ENCODE measurements at places on chromosomes 6 and 20.

GRCh38 chr6:12064131-12064530, 52.0 kb downstream of the HIVEP1 start:
- no peak for DNase-seq

- no peak for DNase-seq
Observed at GRCh38 chr6:149852180-149852579, 12.0 kb downstream of the LRP11 start.

DNA sequence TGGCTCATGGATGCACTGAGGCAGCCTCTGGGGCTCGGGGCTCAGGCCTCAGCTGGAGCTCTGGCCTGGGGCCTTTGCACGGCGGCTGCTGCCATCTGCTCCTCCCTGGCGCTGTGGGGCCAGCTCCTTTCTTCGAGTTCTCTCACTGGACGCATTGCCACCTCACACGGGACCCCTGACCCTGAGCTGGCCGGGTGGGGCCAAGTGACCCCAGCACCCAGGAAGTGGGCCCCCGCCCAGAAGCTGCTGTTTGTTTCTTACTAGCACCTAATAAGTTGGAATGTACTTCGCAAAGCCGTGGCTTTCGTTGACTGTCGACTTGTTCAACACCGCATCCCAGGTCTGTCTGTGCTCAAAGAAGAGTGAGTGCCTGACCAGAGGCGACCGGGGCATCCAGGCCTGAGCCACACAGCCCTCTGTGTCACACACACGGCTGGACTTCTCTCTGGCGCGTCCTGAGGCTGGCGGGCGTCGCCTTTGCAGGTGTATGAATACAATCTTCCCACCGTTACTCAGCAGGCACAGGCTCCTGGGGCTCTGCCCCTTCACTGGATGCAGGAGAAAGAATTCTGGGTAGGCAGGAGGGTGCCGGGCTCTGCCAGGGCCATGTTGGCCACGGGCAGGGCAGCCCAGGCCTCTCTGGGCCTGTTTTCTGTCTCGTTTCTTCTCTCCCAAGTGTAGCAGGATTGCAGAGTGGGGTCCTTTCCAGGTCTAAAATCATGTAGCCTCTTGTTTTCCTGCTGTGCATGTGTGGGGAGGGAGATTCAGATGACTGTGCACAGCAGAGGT, 112.9 kb downstream of the DLL1 start:
- no peak for DNase-seq

GRCh38 chr20:39909447-39909846, 779.6 kb downstream of the MAFB start:
- DNase-seq: no peak

DNA sequence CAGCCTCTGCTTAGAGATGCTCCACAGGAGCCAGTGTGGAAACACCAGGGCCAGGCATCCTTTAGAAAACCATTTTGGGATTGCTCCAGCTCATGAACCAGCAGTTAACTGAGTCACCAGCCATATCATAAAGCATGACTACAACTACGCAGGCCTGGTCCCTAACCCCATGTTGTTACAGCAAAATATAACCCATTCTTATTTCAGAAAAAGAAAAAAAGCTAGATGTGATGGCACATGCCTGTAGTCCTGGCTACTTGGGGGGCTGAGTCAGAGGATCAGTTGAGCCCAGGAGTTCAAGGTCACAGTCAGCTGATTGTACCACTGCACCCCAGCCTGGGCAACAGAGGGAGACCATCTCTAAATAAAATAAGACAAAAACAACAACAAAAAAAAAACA, 36.8 kb downstream of the C6orf15 start:
- DNase-seq: no peak

GRCh38 chr6:129501740-129502660, 208.0 kb downstream of the ARHGAP18 start:
- no peak for DNase-seq

- no peak for DNase-seq
Observed at GRCh38 chr6:100627911-100628758, 163.4 kb upstream of the SIM1 start.

DNA sequence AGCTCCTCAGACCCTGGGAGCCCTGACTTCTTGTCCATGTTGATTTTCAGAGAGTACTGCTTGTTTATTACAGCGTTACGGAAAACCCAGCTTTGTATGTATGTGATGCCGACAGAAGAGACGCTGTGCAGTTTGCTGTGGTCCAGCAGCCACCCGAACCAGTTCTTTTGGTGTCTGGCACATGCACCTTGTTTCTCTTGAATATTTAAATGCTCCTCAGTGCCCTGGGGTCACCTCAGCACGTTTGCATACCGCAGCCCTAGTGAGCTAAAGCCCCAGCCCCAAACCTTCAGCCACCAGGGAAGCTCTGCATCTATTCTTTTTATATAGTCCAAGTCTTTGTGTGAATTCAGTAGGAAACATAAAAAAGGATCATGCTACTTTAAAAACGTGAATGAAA, 39.9 kb downstream of the AFDN start:
- DNase-seq: no peak

- no peak for DNase-seq
Observed at GRCh38 chr6:112466373-112467151, 119.4 kb downstream of the RFPL4B start.

- DNase-seq: no peak
Observed at GRCh38 chr6:100493206-100493888, 28.6 kb upstream of the SIM1 start.

DNA sequence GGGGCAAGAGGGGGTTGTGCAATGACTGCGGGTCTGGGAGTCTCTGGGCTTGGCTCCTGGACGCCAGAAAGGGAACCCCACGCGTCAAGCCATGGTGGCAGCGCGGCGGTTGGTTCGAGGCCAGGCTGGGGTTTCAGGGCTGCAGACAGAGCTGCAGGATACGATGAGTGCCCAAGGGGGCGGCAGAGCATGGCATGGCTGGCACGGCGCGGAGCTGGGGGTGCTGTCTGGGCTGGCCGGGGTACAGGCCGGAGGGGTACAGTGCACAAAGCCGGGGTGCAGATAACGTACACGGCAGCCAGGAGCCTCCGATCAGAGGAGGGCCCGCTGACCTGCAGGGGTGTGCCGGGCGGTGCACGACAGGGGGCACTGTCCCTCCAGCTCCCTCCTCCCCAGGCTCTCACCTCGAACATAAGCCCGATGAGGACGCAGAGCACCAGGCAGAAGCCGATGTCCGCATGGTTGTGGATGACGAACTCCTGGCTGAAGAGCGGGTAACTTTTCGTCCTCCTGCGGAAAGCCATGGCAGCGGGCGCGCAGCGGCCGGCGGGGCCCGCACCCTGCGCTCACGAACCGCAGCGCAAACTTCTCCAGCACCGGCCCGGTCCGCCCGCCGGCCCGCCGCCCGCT, 353 bp downstream of the TRAM2 start:
- DNase-seq: peak; percentile 18

GRCh38 chr6:169326067-169326799, 72.6 kb upstream of the THBS2 start:
- no peak for DNase-seq

- peak; percentile 55 for DNase-seq
Observed at GRCh38 chr20:36574366-36575135, 1.2 kb downstream of the TGIF2 start.

- DNase-seq: no peak
Observed at GRCh38 chr6:52352239-52353018, 9.5 kb upstream of the PAQR8 start.

- no peak for DNase-seq
Observed at GRCh38 chr20:7347409-7347808, 579.9 kb downstream of the BMP2 start.

GRCh38 chr20:3011752-3012151, 31.7 kb upstream of the GNRH2 start:
- DNase-seq: no peak

DNA sequence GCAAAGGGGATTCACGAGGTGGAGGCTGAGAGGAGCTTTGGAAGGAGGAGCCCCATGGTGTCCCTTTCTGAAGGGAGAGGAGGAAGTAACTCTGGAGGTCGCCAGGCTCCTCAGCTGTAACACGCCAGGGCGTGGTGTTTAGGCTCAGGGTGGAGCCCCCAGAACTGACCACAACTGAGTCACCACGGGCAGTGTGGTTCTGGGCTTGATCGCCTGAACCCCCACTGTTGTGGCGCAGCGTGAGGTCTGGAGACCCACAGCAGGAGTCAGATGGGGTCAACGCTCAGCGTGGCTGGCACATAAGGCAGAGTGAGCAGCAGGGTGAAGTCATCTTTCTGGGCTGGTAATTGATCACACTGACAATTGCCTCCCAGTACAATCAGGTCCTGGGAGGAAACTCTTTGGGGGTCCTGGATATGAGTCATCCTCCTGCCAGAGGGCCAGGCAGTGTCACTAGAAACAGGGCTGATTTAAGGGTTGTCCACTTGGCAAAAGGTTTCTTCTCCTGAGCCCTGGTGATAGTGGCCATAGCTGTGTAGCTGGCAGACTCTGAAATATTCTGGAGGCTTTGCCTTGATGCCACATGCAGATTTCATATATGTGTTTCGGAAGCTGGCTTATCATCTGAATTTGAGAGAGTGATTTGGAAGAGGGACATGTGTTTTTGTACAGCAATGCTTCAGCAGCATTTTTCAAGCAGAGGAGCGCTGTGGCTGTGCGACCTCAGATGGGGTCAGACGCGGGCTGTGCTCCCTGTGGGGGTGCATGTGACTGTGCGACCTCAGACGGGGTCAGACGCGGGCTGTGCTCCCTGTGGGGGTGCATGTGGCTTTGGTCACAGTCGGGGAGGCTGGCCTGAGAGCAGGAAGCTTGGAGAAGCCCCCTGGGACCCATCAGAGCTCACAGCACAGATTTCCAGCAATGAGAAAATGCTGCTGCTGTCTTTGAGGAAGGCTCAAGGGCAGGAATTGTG, 50.0 kb downstream of the SYNJ2 start:
- no peak for DNase-seq

DNA sequence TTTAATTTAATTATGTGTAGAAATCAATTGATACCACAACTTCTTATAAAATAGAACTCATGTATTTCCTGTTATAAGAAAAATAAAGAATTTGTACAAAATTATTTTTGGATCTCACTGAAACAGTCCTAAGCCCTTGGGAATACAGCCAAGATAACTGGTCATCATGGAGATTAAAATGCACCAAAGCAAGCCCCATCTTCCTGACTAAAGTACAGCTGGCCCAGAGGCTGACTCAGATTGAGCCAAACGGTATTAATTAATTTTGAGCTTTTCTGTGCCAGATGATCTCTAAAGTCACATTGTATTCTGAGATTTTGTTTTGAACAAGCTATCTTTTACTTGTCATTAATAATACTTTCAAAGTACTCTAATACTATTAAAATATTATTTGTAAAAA, 978.5 kb downstream of the TBC1D32 start:
- DNase-seq: no peak

DNA sequence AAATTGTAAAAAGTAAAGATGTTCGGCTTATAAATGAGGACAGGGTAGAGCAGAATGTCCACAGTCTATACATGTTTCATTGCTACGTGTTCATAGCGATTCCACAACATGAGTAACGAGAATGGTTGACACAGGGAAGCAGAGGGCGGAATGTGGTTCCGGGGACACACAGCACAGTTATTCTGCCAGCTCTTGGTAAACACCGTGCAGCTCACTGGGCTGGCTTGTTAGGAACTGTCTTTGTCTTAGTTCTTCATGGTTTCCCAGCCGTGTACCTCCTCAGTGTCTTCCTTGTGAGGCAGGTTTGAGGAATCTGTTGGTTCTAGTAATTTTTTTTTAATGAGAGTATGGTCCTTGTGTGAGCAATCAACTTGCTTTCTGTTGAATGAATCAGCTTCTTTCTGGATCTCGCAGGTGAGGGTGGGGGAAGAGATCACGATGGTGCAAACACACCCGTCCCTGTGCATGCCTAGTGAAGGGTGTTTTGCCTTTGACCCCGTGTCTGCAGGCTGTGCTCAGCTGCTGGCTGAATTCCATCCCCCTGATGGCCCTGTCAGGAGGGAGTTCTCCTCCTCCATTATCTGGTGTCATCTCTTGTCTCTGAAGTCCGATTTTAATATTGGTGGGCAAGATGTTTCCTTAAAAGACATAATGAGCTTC, 168.2 kb downstream of the SMOC2 start:
- no peak for DNase-seq

- no peak for DNase-seq
Observed at GRCh38 chr6:138528137-138528536, 28.8 kb upstream of the NHSL1 start.

DNA sequence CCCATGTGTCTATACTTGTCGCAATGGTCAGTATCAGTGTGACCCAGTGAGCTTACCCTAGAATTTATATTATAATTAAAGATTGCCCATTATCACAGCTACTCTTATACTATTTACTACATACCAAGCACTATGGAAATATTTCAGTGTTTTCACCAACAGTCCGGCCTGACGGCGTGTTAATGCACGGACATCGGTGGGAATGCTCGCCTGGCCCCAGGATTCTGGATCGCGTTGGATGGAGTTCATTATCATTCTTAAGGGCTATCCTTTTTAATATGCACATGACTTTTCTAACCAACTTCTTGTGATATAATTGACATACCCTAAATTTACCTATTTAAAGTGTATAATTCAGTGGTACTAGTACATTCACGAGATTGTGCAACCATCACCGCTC, 51.8 kb upstream of the AFDN start:
- no peak for DNase-seq

- DNase-seq: no peak
Observed at GRCh38 chr6:140485740-140486449, 1111.4 kb upstream of the CITED2 start.

DNA sequence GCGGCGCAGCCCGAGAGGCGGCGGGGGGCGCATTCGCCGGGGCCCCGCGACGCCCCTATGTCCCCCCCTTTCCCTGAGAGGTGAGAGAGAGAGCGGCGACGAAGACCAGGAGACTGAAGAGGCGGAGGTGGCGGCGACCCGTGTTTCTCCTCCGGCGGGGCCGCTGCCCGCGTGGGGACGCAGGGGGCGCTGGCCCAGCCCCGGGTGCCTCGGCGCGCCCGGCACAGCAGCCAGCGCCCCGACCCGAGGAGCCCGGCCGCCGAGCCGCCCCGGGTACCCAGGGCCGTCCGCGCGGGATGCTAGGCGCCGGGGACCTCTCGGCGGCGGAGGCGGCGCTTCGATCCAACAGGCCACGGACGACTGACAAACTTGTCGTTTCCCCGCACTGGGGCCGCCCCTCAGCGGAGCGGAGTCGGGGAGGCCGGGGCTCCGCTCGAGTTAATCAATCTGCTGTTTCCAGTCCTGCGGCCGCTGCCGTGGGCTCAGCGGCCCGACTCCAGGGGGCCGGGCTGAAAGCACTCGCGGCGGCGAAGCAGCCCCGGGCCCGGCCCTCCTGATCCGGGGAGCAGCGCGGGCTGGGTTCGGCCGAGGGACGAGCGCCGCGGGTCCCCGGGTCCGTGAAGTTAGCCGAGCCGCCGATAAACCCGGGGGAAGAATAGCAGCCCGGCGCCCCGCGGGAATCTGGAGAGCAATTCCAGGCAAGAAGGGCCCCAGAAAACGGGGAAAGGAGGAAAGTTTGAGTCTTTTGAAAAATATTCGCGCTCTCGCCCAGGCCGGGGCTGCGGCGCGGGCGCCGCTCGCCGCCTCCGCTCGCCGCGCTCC, 631 bp downstream of the MDGA1 start:
- DNase-seq: peak; percentile 34

- DNase-seq: no peak
Observed at GRCh38 chr6:154615483-154616025, 105.1 kb upstream of the CNKSR3 start.

DNA sequence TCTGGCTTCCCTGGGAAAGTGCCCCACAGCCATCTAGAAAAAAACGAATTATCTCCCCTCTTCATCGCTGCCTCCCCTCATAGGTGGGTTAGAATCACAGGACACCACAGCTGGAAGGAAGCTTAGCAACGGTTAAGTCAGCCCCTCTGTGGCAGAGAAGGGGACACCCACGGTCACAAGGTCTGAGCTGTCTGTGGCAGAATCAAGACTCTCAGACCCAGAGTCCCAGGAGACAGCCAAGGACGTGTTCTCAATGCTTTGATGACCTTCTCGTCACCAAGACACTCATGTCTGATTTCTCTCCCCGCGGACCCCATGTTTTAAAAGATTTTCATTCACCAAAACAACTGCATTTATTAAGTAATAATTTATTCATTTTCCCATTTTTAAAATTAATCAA, 221.5 kb downstream of the NRN1 start:
- DNase-seq: no peak

Measured in stimulated activated CD4-positive, alpha-beta T cell treated with anti-CD3 and anti-CD28 coated beads, Interleukin-1b, Interleukin-23, amount 100 ng/mL, for 4 hours (primary cell).